Activated T-cell treated with anti-CD3 and anti-CD28 coated beads, Interleukin-2, amount 50 U/mL, for 48 hours (primary cell): ENCODE measurements at places on chromosomes 7 and 10.
A peak's percentile ranks its signal among the peaks of the same experiment; 100 is the strongest.

DNA sequence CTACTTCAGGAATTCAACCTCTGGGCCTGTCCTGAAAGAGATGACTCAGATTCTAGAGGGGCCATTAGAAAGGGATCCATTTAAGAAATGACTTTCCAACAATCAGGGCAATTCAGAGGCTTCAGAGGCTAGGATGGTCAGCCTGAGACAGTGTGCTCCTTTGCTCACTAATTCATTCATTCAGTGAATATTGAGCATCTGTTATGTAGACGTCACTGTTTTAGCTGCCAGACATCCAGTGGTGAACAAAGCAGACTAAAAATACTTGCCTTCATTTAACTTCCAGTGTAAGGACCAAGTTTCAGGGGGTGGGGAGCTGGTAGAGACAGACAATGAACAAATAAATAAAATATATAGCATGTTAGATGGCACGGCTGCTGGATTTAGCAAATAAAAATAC lies 1.6 kb downstream of the KIAA1217 start:
- no peak for DNase-seq

DNA sequence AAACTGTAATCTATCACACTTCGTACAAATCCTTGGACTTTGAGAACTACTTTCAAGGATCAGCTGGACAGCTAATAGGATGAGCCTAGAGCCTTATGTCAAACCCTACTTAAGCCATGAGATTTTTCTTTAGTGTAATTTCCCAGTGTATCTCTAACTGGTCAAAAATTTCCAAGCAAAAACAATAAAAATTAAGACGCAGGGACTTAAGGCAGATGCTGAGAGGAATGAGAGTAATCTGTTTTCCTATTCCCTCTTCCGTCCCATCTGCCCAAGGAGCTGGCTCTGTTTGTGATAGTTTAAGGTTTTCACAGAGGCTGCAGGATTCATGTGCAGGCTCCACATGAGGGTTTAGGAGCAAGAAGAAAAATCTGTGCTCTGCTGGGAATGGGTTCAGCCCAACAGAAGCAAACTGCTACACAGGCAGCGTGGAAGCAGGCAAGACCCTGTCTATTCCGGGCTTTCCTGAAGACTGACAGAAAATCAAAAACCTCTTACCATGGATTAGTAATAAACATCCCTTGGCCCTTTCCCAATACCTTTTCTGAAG lies 62.2 kb downstream of the ARMH3 start:
- DNase-seq, result no peak

DNA sequence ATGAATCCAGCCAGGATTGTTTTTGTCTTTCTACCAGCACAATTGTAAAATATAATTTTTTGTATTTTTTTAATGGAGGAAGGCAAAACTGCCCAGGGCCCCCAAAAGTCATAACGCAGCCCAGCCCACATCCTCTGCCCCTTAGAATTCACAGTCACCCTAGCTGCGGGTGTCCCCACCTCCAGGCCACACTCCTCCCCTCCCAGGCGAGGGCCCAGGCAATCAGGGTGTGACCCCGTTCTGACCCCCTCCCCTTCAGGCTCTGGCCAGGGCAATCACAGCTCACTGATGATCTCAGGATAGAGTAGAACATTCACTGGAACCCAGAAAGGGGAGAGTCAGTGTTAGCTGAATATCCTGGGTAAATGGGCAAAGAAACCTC lies 92.0 kb upstream of the MACROH2A2 start:
- DNase-seq, result no peak

- DNase-seq, result no peak
Measured at GRCh38 chr10:43338117-43338516, 33.3 kb upstream of the FXYD4 start.

DNA sequence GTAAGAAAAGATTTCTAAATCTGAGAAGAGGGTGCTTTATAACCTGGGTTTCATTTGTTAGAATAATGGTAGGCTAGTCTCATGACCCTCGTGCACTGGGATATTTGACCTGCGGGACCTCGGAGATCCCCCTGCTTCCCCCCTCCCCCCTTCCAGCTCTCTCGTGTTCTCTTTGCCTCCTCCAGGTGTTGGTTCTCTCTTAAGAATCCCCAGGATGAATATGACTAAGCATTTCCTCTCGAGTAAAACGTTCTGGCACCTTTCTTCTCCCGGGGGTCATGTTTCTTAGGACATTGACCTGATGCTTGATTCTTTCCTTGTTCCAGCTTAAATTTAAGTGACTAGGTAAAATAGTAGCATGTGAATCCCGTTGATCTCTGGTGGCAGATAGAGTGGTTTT lies 71.2 kb downstream of the SHH start:
- DNase-seq, result no peak

DNA sequence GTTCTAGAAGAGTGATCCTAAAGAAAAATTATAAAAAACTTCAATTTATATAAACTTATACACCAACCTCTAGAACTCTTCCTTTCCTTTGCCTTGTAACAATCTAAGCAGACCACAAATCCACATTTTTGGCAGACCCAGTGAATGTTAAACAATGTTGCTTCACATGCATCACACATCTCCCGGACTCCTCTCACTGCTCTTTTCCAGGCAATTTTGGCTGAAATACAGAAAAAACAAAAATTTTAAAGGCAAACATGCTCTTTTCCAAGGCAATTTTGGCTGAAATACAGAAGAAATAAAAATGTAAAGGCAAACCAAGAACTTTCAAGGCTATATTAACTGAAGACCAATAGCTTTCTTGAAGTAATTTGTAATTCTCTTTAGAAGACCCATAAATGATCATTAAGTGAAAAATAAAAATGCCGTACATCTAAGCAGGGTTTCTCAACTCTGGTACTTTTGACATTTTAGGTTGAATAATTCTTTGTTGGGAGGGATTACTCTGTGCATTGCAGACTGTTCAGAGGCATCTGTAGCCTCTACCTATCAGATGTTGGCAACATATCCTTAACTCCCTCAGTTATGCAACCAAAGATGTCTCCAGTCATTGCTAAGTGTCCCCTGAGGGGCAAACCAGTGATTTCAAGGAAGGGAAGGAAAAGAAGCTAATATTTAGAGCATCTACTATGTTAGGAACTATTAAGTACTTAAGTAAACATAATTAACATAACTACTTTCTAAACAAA lies 64.4 kb downstream of the NRBF2 start:
- DNase-seq, result no peak

DNA sequence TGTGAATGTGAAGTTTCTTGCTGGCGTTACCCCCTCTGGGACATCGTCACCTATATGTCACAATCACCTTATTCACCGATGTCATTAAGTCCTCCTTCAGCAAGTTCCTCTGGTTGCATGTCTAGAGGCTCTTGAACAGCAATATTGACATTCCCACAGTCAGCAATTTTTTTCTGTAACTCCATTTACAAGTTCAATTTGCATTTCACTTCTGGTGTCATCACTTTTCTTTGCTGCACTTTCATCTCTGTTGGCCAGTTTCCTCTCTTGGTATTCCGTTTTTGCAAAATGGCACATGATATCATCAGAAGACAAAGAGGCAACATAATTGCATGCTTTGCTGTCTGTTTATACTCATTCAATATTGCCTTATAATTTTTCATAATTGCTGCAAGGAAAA lies 69.8 kb downstream of the SRI start:
- DNase-seq, result no peak

- no peak for DNase-seq
Measured at GRCh38 chr10:31358688-31359330, 39.8 kb downstream of the ZEB1 start.

DNA sequence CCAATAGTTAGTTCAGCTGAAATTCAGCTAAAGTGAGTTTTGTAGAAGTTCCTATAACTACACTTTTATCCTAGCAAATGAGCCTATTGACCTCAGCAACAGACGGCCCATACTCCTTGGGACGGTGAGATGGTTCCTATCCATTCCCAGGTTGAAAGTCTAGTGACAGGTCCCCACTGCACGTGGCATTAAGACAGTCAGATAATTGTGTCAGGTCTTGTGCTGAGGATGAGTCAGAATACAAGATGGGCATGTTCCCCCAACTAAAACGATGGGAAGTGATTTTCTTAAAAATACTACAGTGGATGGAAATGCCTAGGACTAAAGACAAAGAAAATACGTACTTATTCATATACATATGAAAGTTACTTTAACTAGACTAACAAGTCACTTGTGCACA lies 2.1 kb downstream of the CAV1 start:
- DNase-seq, result no peak

DNA sequence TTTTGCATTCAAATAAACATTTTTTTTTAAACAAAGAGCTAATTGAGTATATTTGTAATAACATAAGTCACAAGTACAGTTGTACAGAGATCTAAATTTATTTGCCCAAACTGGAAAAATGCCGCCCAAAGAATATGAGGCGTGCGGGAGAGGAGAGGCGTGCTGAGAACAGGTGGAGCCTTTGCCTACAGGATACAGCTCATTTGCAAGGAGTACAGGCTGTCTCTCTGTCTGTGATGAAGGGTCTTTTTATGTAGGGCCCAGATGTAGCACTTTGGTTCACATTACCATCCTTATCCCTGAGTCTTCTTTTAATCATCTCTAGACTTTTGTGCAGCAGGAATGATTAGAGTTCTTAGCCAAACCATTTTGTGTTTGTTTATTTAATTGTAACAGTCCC lies 58.2 kb downstream of the POU6F2 start:
- no peak for DNase-seq

DNA sequence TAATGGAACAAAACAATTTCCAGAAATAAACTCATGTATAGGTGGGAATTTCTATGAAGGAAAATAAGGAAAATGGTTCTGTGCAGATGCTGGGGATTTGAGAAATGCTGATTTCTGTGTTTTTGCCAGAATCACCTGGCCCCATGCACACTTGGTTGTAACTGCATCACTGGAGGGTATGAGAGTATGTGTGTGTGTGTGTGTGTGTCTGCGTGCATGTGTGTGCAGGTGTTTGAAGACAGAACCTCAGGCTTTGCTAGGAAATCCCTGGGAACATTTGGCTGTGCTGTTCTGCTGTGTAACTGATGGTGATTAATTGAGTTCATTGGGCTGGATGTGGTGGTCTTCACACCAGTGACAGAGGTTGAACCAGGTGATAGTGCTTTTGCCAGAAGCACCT lies 141.6 kb downstream of the CAMK1D start:
- DNase-seq, result no peak

- DNase-seq, result no peak
Measured at GRCh38 chr7:121730869-121731268, 142.1 kb upstream of the PTPRZ1 start.

DNA sequence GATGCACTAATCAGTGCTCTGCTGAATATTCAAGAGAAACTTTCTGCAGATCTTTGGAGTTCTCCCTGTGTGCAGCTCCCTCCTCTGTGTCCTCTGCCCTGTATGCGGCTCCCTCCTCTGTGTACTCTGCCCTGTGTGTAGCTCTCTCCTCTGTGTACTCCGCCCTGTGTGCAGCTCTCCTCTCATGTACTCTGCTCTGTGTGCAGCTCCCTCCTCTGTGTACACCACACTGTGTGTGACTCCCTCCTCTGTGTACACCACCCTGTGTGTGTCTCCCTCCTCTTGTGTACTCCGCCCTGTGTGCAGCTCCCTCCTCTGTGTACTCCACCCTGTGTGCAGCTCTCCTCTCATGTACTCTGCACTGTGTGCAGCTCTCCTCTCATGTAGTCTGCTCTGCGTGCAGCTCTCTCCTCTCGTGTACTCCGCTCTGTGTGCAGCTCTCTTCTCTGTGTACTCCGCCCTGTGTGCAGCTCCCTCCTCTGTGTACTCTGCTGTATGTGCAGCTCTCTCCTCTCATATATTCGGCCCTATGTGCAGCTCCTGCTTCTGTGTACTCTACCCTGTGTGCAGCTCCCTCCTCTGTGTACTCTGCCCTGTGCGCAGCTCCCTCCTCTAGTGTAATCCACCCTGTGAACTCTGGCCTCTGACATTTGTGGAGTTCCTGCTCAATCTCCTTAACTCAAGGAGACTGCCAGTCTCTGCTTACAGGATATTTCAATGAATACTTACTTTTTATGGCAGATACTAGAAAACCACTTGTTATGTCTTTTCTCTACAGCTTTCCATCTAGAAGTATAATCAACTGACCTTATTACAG lies 280.4 kb downstream of the GLRX3 start:
- no peak for DNase-seq

GRCh38 chr7:44977304-44977958 lies 1.4 kb downstream of the MYO1G start:
- DNase-seq, result peak; percentile 89

DNA sequence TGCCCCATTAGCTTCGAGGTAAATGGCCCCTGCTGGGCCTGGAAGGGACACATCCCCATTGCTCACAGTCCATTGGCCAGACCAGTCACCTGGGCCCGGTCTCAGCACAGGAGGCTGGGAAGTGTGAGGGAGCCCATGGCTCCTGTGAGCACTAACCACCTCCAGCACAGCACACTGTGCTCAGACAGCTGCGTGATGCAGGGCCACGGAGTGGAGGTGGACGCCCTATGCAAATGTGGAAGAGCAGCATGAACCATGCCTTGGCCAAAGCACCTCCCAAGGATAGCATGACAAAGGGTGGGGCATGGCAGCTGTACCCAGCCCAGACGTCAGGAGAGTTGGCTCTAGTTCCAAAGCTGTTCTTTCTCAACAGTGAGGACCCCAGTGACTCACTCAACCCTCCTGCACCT lies 120.1 kb upstream of the ZMIZ1 start:
- no peak for DNase-seq

DNA sequence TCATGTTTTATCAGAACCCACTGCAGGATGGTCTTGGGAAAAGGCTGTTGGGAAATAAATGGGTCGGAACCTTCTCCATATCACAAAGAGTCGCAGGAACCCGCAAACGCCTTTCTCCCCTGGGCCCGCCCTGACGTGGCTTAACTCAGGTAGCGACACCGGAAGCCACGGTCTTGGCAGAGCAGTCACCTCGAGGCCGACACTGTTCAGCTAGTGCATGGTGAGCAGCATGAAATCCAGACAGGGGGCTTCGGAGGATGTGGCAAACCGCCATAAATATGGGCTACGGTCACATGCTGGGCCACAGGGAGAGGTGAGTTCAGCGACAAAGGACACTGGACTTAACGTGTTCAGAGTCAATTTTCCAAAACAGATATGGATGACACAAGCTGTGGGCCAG lies 421.9 kb downstream of the PTPRN2 start:
- no peak for DNase-seq

DNA sequence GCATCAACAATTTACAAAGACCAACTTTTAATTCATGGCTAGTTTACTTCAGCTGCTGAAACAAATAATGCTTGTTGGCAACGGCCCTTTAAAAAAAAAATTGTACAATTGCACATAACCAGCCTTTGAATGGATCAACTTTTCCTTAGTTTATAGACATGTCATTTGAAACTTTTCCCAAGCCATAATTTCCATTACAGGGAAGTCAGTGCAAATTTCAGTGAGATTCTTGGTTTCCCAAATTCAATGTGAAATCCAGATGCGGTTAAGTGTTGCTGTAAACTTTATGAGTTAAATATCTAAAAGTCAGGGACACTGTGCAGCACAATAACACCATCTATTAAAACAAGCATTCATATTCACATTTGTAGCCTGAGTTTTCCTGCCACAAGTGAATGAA lies 182.2 kb downstream of the JAZF1 start:
- DNase-seq, result no peak

DNA sequence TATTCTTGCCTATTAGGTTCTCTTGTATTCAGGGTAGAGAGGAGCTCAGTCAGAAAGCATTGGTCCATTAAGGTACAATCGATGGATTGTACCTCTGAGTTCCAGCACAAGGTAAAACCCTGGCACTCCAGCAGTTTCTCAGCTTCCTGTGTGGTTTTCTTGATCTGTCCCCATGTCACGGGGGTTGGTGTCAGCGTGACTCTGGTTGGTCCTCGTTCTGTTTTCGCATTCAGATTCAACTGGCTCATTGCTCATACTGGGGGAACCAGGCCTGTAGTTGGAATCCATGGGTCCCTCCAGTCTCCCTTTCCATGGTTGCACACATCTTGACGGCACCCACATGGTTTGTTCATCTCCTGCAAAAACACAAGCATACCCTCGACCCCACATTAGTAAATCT lies 32.7 kb upstream of the RASGEF1A start:
- DNase-seq, result peak; percentile 61
